ENCODE measurements at places on chromosomes 3 and 15.
A peak's percentile ranks its signal among the peaks of the same experiment; 100 is the strongest.

- peak; percentile 54 for DNase-seq
Measured at GRCh38 chr3:49377483-49377882, 19.3 kb upstream of the GPX1 start.

GRCh38 chr15:34514251-34514670 lies 69.2 kb downstream of the GOLGA8B start:
- no peak for DNase-seq

DNA sequence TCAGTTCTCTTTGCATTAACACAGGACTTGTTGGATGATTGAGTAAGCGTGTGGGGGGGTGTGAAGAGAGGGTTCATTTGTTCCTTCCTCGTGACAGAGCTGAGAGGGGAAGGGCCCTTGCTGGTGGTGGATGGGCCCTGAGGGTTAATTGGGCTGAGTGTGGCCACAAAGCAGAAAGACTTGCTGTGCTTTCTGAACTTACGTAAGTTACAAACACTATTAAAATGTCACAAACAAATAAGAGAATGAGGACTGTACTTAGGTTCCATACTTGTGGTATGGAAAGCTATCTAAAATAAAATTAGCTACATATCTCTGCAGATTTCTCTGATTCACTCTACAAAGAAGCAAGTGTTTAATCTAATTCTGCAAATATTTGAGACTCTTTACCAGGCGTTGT lies 231.3 kb downstream of the LPP start:
- no peak for DNase-seq

- no peak for DNase-seq
Measured at GRCh38 chr3:30114918-30115317, 491.5 kb upstream of the TGFBR2 start.

GRCh38 chr3:133301194-133301593 lies 98.7 kb upstream of the BFSP2 start:
- no peak for DNase-seq

GRCh38 chr3:15427981-15428380 lies 583 bp downstream of the EAF1 start:
- DNase-seq: no peak

GRCh38 chr3:183158551-183159006 lies 4.0 kb downstream of the LAMP3 start:
- DNase-seq: peak; percentile 13

- DNase-seq: no peak
Measured at GRCh38 chr3:99396651-99397275, 241.6 kb upstream of the COL8A1 start.

DNA sequence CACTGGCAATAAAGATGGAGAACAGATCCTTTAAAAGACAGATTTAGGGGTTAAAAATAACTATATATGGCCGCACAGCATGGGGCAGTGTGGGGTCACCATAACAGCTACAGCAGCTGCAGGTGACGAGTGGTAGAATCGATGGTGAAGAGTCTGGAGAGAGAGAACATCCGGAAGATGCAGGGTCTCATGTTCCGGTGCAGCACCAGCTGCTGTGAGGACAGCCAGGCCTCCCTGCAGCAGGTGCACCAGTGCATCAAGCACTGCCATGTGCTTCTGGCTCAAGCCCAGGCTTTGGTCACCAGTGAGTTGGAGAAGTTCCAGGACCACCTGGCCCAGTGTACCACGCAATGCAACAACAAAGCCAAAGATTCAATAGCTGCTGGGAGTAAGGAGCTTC lies 93.7 kb upstream of the IMPG2 start:
- no peak for DNase-seq

DNA sequence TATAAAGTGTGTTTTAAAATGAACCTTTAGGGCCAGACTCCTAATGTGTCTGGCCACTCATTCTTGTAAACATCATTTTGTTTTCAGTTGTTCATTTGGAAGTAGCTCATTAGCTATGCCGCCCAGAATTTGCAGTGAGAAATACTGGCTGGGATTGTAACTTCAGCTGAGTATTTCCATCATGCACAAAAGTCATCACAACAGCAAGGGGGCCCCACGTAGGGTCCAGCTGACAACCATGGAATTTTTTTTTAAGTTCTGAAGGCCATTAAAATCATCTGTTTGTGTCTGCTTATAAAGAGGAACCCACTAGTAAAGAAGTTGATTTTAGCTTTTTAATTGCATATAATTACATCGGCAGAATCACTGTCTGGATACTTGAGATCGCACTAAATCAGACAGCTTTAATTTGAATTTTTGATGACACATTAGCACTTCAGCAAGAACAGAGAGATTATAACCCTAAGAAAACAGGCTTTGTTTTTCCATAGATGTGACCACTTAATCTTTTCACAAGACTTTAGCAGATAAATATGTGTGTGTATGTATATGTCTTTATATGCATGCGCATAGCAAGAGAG lies 46.3 kb upstream of the SKOR1 start:
- no peak for DNase-seq

DNA sequence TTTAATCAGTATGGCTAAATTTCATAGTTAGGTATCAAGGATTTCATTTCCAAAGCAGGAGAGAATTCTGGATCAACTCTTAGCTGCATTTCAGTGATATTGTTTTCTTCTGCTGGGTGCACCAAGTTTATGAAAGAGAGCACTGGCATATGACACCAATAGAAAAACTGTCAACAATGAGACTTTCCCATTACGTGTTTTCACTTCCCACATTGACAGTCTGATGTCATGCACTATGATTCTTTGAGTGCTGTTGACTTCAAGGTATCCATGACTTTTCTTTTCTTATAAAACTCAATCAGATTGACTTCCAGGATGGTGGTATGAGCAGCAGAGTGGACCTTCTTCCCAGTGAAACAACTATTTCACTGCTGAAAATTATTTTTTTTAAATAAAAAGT lies 476.1 kb downstream of the EDEM1 start:
- DNase-seq: no peak

DNA sequence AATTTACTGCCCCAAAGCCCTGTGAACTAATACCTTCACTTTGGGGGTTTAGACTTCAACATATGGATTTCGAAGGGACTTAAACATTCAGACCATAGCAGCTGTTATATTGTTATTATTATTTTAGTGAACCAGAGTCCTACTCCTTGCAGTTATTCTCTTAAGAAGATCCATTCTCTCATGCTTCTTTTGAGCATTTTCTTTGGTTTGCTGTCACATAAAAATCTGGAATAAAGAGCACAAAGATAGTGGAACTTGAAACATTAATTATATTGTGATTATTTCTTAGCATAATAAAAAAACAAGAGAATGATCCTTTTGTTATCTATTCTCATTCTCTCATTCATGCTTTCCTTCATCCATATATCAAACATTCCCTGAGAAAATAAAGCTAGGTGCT lies 166.4 kb upstream of the GBE1 start:
- DNase-seq: no peak

DNA sequence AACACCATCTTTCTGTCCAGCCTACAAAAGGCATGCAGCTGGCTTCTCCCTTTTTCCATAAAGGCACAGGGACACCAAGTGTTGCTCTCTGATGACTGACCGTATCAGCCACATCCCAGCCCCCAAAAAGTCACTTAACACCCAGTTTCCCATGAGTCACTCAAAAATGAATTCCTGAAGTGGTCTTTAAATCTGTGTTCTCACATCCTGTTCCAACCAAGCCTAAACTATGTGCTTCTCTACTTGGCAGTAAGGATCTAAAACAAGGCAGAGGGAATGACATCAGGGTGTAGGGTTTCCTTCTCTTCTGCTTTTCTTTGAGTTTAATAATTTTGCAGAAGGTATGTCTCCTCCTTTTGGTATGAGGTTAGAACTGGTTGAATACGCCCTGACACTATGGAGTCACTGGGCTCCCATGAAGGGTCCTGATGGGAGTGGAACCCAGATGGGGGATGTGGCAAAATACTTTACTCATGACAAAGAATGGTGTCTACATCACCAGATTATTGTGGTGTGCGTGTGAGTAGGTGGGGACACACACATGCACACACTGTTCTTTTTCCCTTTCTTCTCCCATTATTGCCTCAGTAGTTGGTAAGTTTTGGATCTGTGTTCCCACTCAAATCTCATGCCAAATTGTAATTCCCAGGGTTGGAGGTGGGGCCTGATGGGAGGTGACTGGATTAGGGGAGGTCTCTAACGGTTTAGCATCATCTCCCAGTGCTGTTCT lies 35.6 kb upstream of the CCK start:
- DNase-seq: no peak

DNA sequence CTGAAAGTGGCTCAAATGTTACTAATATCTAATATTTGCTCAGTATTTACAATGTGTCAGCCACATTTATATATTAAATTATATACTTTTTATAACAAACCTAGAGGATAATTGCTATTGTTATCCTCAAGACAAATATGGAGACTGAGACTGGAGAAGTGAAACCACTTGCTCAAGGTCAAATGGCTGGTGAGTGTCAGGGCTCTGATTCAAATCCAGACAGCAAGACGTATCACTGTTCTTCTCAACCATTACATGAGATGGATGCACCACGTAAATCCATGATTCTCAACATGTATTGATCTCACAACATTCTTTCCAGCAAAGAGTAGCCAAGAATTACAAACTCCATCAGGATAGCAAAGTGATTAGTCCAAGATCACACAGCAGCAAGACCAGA lies 53.8 kb upstream of the CPB1 start:
- DNase-seq: no peak

DNA sequence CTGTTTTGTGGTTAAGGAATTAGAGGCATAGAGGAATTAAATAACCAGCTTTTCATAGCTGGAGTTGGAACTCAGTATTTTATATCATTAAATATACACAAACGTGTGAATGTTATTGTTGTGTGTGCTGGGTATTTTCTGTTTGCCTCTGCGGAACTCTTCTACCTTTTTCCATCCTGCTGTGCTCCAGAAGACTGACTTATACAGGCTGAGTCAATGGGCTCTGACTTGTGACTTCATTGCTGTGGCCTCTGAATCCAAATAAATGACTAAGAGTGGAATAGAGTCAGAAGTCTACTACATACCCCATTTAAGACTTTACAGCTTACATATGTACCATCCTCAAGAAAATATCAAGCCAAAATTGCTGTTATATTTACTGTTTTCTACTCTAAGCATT lies 17.6 kb downstream of the ARIH1 start:
- DNase-seq: no peak

GRCh38 chr3:63791974-63792373 lies 27.1 kb upstream of the C3orf49 start:
- no peak for DNase-seq

GRCh38 chr15:84894736-84895425 lies 10.4 kb downstream of the SLC28A1 start:
- no peak for DNase-seq

- no peak for DNase-seq
Measured at GRCh38 chr3:190968616-190969015, 106.1 kb upstream of the GMNC start.
